ENCODE measurements at places on chromosomes 13 and 19.

- DNase-seq = no peak
Observed at GRCh38 chr19:18851673-18852325, 20.0 kb downstream of the UPF1 start.

DNA sequence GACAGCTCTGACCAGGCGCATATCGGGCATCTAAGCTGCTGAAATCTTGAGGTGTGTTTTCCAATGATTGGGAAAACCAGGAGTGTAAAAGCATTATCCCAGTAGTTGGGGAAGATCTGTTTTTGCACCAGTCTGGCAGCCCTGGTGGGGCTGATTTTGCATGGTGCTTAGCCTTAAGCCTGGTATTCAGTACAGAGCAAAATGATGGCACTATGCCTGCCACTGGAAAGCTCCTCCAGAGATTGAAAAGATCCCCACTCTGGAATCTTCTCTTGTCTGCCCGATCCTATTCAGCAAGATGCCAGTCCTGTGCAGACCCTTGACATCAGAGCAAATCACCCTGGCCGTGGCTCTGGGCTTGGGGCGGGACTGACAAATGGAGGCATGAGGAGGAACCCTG, 44.7 kb upstream of the SIAH3 start:
- DNase-seq = no peak

DNA sequence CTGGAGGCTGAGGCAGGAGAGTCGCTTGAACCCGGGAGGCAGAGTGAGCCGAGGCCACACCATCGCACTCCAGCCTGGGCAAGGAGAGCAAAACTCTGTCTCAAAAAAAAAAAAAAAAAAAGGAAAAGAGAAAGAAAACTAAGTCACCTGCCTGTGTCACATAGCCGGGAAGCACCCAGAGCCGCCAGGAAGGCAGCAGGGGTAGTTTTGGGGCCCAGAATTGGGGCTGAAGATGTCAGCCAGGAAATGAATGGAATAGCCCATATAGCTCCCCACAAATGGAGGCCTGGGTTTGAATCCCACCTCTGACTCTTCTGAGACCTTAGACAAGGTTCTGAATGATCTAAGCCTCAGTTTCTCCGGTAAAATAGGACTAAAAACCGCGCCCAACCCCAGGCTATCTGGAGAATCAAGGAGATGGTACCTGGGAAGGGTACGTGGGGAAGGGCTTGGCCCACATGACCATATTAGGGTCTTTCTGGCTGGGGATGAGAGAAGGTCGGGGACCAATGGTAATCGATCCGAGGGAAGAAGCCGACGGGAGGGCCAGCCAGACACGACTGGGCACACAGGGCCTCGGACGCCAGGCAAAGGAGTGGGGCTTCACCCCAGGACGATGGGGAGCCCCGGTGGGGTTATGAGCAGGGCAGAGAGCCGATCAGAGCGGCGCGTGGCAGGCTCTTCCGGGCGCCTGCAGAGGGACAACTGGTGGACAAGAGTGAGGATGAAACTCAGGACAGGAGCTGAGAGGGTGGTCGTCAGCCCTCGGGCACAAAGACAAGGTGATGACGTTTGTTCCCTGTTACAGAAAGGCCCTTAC, 14.4 kb downstream of the CCDC124 start:
- DNase-seq = no peak

DNA sequence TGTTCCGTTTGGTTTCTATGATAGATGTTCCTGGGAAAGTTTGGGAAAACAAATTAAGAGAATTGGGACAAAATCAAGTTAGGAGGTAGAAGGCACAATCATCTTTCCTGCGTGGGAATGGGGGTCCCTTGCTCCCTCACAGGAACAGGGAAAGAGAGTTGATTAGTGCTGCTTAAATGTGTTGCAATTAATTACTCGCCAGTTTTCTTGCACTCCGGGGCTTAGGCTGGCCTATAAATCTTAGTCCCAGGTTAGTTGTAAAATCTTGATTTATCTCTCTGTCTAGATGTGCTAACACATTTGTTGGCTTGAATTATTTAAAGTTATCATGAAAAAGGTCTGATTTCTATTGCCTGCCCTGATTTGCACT, 10.1 kb downstream of the B3GLCT start:
- no peak for DNase-seq

DNA sequence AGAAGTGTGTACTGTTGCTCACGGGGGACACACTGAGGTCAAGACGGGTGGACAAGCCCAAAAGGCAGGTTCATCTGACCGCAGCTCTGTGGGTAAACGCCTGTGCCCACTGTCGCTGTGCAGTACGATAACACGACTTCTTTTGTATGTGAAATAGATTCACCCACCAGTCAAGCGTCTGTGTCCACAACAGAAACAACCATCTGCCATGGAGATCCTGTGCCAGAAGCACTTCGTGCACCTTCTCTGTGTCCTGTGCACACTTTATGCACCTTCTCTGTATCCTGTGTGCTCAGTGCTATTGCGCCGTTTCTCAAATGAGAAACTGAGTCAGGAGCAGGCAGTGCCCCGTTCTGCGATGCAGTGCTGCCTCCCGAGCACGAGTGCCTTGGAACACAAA, 138.9 kb downstream of the ATP11A start:
- DNase-seq = no peak

- DNase-seq = peak; percentile 38
Observed at GRCh38 chr13:33471204-33471603, 185.6 kb upstream of the STARD13 start.

- no peak for DNase-seq
Observed at GRCh38 chr13:89372193-89372592, 1701.0 kb downstream of the SLITRK5 start.

DNA sequence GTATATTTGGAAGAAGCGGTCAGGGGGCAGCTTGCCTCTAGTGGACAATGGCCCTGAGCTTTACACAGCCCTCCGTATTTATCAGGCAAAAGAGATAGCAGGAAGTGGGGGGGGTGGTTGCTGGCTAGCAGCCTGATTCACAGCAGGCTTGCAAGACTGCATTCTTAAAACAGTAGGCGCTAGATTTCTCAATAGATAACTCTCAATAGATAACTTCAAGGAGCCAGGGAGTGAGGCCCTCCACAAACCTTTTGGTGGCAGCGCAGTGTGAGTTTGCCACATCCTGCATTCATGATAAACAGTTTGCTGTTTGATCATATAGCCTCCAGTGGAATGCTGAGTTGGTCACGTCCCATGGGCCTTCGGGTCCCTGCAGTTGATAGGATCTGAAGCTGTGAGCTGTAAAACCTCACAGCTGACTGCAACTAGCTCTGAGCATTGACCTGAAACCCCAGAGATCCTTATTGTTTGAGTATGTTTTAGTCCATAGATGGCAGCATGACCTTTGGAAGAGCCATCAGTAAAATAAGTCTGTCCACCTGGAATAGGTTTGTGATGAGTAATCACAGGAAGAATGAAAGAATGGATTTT, 12.2 kb downstream of the FPR3 start:
- peak; percentile 13 for DNase-seq

DNA sequence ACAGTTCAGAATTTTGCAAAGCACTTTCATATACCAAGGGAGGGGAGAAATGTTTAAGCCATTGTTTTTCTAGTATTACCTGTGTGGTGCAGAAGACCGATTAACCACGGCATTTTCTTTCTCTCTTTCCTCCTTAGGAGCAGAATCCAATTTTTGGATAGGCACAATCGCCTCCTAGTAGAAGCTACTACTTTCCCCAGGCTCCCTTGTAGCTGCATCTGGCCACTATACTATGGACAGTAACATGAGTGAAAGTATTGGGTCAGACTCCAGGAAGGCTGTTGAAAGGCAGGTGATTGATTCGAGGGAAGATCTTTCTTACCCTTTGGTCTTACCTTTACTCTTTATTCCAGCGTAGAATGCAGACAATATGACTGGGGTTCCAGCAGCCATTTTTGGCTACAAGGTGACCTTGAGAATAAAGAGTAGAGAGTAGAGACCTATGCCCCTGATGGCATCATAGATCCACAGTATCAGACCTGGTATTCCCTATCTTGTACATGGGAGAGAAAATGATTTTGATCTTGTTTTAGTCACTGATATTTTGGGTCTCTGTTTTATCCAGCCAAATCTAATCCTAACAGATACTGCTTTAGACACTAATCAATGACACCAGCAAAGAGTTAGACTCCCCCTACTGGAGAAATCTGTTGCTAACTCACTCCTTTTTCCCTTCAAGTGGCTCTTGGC, 77.0 kb downstream of the LRRC63 start:
- DNase-seq = peak; percentile 40

DNA sequence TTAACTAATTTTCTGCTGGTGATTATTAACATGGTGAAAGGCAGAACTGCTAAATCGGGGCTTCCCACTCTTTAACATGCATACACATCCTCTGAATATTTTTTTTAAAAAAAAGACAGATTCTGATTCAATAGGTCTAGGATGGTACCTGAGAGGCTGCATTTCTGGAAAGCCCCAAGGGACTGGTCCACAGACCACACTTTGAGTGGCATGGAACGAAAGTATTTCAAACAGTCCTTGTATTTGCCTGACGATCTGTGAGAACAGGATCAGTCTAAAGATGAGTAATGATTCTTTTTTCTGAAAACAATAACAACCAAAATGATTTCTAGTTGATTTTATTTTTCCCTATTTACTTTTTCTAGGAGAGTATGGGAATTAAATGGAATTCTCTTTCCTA, 16.7 kb upstream of the SPART start:
- no peak for DNase-seq

DNA sequence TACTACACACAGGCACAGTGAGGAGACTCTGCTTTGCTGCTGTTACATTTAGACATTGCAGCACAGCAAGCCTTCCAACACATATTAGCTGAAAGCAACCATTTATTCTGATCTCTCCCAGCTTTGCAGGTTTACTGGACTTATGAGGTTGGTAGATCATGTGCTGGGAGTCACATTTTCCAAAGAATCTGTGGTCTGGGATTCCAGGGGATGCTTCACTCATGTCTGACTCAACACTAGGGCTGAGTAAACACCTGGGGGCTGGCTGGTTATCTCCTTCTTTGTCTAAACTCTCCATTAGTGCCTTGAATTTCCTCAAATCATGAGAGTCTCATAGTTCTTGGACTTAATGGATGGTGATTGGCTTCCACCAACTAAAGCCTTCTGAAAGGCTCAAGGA, 5.4 kb upstream of the LGALS13 start:
- no peak for DNase-seq

GRCh38 chr19:16125737-16126495, 14.2 kb downstream of the RAB8A start:
- no peak for DNase-seq

GRCh38 chr19:38707512-38708114, 36.7 kb downstream of the CAPN12 start:
- DNase-seq = no peak

GRCh38 chr13:44300895-44301638, 72.6 kb upstream of the SERP2 start:
- peak; percentile 95 for DNase-seq

- DNase-seq = no peak
Observed at GRCh38 chr13:110269509-110270185, 37.3 kb downstream of the COL4A1 start.
